ENCODE measurements at places on chromosomes 5 and 9. TPM values are rescaled to one million over a fixed set of nuclear protein-coding genes. Genes with fewer than 3 reads are reported as not detected.

DNA sequence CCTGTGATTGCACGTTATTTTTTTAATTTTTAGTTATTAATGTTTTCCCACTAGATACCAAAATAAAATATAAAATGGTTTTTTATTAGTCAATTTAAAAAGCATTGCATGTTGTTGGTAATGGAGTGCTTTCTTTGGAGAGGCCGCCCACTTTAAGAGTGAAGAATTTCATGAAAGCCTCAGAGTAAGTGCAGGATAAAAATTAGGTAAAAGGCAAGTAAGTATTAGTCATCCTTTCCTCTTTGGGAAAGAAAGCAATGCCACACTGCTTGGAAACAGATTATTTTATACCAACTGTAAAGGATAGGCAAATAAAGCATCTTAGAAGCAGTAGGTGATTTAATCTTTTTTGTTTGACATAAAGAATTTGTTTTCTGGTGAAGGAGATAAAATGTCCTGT, 62.9 kb downstream of the HSD17B4 start:
- no peak for DNase-seq

DNA sequence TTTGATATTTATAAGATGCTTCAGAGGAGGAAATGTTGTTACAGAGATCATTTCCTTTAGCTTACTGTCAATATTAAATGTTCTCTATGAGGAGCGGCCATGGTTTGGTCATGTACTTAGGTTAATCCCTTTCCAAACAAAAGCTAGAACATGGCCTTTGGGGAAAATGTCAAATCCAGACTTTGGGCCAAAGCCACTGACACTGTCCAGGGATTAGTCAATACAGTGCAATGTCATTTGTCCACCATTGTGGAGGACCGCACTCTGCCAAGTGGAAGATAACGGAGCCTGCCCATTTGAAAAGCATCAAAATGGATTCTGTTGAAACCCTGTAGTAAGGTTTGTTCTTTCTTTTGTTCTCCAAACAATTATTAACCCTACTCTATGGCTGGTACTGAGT, 50.1 kb downstream of the FRMPD1 start:
- no peak for DNase-seq

DNA sequence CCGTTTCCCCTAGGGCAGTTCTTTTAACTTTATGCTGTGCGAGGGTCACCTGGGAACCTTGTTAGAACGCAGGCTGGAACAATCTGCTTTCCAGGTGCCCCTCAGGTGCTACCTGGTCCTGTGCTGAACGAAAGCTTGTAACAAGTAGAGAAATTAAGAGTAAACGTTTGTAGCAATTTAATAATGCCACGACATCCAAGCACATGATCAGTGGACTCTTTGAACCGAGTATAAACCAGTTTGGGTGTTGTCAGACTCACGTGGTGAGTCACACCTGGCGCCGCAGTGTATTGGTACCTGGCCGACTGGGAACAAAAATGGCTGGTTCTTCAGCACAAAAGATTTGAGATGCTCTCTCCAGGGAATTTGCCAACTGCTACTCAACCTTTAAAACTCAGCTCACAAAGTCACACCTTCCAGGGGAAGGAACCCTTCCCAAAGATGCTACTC, 926 bp upstream of the MYO10 start:
- DNase-seq: peak; percentile 60

GRCh38 chr9:117411547-117411946, 3.3 kb downstream of the ASTN2 start:
- DNase-seq: peak; percentile 8

DNA sequence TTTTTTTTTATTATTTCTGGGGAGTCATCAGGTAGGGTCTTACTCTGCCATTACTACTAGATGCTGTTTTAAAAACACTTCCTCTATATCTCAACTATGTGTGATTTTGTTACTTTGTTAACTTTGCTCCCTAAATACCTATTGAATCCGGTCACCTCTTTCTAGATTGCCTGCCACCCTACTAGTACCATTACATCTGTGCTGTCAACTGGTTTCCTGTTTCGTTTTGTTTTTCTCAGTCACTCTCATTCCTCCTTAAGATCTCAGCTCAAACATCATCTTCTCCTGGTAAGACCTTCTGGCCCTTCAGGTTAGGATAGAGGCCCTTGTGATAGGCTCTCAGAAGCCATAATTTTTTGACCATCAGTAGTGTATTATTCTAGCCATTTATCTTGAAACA, 324.2 kb upstream of the ATP10B start:
- DNase-seq: no peak

DNA sequence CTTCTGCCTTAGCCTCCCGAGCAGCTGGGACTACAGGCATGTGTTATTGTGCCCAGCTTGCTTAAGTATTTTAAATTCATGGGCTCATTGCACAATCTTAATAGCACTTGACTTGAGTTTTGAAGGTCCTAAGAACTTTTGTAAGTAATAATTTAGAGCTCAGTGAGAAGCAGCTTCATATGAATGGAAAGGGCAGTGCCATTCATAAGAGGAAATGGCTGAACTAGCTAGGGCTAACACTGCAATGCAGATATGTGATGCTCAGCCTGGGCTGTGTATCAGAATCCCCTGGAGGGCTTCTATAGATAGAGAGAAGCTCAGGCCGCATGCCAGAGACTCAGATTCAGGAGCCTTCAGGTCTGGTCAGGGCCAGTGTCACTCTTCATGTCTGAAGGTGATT, 295.5 kb upstream of the DAP start:
- no peak for DNase-seq

DNA sequence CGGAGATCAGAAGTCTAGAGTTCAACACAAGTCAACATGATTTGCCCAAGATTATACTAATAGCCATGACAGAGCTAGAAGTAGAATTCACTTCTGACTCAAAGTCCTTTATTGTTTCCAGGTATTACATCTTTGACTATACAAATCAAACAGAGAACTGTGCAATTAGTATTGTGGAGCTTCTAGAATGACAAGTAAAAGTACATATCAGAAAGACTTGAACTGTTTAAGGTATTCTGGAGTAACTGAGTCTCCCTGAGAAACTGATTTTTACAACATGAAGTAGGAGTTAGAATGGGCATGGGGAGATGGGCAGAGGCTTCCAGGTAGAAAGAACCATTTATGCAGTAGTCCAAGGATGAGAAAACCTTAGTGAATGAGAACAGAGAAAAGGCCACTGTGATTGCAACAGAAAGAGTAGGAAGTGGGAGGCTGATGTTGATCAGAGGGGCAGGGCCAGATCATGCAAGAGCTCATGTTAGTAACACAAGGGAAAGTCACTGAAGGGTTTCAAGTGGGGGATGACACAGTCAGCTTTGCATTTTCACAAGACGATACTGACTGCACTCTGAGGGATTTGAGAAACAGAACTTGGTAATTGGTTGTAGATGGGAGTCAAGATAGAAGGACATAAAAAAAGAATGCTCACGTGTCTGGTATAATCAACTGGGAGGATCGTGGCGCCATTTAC, 280.7 kb downstream of the RFX3 start:
- DNase-seq: no peak

GRCh38 chr5:178334861-178335260, 102.3 kb upstream of the PHYKPL start:
- no peak for DNase-seq

DNA sequence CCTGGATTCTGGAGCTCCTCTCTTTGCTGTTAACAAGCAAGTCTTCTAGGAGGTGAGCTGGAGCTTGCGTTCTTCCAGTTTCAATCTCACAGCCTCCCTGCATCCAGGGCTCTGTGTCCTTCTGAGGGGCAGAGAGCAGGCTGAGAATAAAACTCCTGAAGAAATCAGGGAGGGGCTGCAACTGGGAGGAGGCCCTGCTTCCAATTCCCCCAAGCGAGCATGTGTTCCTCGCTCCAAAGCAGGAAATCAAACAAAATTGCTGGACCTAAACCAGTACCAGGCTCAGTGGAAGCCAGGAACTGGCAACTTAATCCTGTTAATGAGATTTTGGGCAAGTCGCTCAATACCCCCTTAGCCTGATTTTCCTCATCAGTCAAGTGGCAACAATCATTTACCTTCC, 181.8 kb downstream of the ASTN2 start:
- DNase-seq: no peak

DNA sequence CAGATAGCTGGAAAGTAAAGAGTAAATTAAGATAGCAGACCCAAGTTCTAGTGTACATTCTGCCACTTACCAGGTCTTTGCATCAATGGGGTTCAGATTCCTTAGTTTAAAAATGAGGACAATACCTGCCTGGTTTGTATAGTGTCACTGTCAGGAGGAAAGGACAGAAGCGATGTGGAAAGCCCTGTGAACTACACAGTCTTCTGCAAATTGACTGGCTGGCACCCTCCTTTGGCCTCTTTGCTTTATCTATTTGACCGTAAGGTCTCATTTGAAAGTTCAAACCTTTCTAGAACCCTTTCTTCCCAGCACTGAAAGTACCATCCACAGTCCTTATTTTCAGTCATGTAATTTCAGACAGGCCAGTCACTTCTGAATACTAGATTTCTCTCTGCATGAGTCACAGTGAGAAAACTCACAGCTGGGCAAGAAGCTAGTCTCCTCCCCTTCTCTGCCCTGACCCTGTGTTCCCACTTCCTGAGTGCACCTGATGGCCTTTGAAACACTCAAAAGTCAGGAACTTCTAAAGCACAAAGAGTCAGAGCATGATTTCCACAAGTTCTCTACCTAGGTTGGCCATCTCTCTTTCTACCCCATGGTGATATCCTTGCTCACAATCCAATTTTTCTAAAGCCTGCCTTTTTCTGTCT, 91.3 kb upstream of the RASEF start:
- peak; percentile 24 for DNase-seq

ROPN1L gene
- 0.40 TPM for total RNA-seq

ERAP2 gene
- total RNA-seq: 67.7 TPM

NRG2 gene
- total RNA-seq: 3.1 TPM

CMBL gene
- total RNA-seq: 17.0 TPM

BASP1 gene
- not detected for total RNA-seq

EIF4E1B gene
- total RNA-seq: not detected

ZDHHC21 gene
- 11.8 TPM for total RNA-seq
